ENCODE measurements at places on chromosomes 6 and 20.

DNA sequence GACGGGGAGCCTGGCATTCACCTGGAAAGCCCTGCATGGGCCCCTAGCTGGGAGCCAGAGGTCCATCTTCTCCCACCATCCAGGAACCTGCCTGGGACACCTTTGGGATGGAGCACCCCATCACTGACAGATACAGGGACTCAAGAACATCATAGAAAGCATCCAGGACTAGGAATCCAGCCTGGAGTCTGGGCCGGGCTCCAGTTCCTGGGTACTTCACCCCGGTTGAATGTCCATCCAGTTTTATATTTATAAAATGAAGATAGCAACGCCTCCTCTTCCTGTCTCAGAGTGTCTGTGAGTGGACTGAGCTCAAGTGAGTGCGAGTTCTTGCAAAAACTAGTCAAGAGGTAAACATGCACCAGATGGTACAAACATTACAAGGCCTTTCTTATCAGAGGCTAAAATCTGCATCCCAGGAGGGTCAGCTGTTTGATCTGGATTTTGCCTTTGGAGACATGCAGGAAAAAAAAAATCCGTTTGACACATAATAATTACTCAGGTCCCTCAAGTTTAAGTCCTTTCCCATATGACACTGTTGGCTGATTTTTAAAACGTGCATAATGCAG is 27.4 kb downstream of the ZC3H12D start:
- no peak for DNase-seq

DNA sequence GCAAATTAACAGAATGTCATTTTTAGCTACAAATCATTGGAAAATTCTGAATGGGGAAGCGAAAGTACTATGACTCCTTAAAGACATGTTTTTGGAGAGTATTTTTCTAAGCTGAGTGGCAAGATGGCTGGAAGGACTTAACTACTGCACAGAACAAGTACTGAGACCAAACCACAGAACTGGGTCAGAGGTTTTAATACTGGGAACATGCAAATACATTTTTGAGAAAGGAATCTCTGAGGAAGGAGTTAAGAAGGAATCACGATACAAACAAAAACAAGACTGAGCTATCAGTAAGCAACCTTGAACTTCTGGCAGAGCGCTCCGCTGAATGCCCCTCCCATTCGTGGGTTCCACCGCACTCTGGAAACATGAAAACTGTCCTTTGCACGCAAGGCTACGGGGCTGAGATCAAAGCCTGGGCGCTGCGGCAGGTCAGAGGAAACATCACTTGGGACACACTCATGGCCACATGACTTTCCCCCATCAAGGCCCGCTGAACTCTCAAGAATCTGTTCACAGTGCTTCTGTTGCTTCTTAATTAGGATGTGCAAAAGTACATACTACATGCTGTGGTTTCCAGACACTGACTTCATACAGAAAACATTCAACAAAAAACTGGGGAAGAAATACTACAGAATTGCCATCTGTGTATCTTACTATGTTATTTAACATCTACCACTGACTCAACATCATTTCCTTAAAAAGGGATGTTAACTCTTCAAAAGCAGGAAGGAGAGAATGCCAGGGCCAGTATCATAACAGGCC is 27.8 kb downstream of the SLC23A2 start:
- peak; percentile 14 for DNase-seq

- no peak for DNase-seq
Measured at GRCh38 chr20:3246682-3247081, 7.7 kb upstream of the SLC4A11 start.

- no peak for DNase-seq
Measured at GRCh38 chr6:88983532-88983931, 20.1 kb upstream of the RNGTT start.

- no peak for DNase-seq
Measured at GRCh38 chr20:10563935-10564492, 109.8 kb downstream of the JAG1 start.

GRCh38 chr6:100088009-100088408 is 94.0 kb upstream of the MCHR2 start:
- no peak for DNase-seq

DNA sequence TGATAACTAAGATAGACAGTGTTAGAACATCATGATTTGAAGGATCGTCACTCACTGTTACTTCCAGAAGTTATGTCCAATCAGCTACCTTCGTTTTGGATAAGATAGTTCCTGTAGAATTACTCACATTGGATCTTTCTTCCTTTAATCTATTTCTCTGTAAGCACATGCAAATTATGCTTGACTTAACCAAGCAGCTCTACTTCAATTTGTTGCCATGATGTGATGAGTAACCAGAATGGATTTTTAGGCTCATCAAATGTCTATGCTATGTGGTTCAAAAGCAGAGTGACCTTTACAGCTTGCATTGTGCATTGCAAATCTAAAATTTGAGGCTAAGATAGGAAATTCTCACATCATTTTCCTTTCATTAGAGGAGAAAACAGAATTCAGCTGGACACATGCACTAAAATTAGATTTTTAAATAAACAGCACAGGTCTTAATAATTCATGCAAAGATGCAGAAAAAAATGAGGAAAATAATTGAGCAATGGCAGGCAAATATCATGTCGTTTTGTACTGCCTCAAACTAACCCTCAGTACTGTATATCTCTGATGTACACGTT is 76.7 kb upstream of the ZFP64 start:
- no peak for DNase-seq

DNA sequence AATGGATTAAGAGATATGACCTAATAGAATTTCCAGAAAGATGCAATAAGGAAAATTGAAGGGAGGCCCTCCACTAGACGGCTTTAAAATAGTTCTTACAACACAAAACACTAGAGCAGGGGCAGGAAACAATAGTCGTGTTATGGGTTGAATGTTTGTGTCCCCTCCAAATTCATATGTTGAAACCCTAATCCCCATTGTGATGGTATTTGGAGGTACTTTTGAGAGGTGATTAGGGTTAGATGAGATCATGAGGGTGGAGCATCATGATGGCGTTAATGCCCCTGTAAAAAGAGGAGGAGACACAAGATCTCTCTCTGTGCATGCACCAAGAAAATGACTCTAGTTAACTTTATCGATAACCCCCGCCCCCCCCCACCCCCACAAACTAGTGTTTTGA is 104.0 kb upstream of the HMGN3 start:
- no peak for DNase-seq

DNA sequence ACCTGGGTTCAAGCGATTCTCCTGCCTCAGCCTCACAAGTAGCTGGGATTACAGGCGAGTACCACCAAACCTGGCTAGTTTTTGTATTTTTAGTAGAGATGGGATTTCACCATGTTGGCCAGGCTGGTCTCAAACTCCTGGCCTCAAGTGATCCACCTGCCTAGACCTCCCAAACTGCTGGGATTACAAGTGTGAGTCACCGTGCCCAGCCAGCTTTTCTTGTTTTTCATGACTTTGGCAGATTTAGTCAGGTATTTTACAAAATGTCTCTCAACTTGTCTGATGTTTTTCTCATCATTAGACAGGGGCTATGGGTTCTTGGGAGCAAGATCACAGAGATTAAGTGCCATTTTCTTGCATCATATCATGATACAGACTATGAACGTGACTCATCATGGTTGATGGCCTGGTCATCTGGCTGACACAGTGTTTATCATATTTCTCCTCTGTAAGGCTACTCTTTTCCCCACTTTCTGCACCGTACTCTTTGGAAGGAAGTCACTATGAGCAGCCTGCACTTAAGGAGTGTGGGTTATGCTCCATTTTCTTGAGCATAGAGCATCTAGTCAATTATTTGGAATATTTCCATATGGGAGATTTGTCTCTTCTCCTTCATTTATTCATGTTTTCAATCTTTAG is 67.8 kb downstream of the RNF182 start:
- no peak for DNase-seq

DNA sequence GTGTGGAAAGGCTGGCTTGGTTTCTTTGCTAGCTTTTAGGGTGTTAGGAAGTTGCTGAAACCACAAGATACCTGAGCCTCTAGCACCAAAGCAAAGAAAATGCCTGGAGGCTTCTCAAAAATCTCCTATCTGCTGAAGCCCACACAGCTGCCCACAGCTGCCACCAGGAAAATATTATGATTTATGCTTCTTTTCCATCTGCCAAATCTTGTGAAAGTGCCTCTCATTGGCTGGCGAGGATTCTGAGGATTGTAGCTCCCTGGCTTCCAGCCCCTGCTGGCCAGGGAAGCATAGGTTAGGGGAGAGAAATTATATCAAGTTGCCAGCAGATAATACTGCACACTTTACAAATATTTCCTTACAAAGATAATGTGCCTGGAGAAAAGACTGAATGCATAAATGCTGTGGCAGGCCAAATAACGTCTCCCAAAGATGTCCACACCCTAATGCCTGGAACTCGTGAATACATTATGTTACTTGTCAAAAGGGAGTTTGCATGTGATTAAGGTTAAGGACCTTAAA is 98.4 kb downstream of the MRPL14 start:
- DNase-seq, result no peak

DNA sequence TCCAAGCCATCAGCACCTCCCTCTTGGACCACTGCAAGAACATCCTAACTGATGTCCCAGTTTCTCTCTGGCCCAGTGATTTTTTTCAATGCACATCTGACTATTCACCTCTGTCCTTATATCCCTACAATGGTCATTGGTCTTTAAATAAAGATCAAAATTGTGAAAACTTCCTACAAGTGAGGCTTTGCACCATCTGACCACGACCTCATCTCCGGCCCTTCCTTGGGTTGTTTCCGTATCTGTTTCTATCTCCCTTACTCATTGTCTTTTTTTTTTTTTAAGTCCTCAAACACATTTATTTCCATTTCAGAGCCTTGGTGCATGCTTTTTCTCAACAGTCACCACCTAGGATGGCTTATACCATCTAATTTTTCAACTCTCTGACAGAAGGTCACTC is 88.1 kb downstream of the IPCEF1 start:
- no peak for DNase-seq

- no peak for DNase-seq
Measured at GRCh38 chr6:41748542-41748941, 1.3 kb upstream of the PGC start.

- DNase-seq, result no peak
Measured at GRCh38 chr6:156977527-156978291, 200.5 kb downstream of the ARID1B start.

DNA sequence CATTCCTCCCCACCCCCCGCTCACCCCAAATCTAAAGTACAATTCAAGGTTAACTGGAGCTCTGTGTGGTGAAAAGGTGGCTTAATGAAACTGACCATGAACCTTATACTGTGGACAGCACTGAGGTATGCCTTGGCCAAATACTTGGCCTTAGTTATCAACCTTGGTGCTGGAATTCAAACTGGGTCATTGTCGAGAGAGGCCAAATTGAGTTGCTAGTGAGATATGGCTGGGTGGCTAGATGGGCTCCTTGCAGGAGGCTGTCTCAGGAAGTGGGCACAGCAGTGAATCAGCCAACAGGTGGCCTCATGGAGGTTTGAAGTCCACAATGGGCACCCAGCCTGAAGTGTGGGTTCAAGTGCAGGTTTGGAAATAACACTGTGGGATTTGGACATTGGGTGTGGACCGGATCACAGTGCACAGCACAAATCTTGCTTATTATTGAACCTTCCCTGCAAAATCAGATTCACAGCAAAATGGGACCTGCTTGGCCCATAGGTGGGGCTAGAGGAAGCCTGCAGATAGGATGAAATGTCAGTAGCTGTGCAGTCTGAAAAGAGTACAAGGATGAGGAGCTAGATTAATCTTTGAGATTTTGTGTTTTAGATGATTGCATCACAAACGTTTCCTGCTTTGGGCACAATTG is 5.6 kb upstream of the BTBD3 start:
- no peak for DNase-seq

GRCh38 chr6:145699462-145699861 is 35.9 kb downstream of the EPM2A start:
- DNase-seq, result no peak

DNA sequence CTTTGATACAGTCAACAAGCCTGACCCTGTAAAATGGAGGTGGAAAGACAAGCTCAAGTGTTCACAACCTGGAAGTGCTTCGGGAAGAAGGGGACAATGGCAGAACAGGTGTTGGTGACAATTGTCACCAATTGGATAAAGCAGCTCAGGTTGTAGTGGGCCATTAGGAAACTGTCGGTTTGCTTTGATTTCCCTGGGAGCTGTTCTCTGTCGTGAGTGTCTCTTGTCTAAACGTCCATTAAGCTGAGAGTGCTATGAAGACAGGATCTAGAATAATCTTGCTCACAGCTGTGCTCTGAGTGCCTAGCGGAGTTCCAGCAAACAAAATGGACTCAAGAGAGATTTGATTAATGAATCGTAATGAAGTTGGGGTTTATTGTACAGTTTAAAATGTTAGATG is 15.0 kb downstream of the CCR6 start:
- no peak for DNase-seq

GRCh38 chr6:45714741-45715507 is 300.7 kb downstream of the CLIC5 start:
- DNase-seq, result peak; percentile 23

- no peak for DNase-seq
Measured at GRCh38 chr6:72976484-72976883, 248.8 kb downstream of the KHDC1L start.

DNA sequence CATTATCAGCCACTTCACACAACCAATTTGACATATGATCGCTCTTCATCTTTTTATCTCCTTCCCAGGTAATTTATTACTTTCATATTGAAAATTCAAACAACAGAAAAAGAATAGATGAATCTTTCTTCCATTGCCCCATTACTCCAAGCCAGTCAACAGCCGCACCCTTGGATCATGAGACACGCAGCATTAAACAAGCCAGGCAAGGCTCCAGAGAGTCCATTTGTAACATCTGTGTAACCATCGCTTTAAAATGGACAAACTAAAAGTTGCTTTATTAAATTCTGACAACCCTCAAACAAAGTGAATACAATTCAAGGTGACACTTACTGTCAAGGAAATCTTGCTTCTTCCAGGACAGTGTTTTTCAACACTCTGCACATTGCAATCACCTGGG is 200.3 kb downstream of the EPM2A start:
- no peak for DNase-seq

DNA sequence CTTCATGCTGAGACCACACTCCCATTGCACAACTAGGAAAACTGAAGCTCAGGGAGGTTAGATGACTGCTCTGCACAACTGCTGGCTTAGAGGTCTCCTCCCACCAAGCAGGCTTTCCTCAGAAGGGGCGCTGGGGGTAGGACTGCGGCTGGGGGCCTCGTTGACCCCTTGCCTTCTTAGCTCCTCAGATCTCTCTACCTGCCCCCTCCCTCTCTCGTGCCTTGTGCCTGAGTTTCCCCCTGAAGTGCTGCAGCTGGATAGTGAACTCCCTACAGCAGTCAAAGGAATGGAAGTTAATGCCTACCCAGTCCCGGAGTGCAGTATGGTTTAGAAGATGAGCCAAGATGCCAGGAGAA is 149.8 kb downstream of the GRM4 start:
- DNase-seq, result no peak

- DNase-seq, result no peak
Measured at GRCh38 chr6:110421749-110422443, 6.5 kb upstream of the DDO start.

- no peak for DNase-seq
Measured at GRCh38 chr6:168155821-168156741, 77.1 kb upstream of the FRMD1 start.

DNA sequence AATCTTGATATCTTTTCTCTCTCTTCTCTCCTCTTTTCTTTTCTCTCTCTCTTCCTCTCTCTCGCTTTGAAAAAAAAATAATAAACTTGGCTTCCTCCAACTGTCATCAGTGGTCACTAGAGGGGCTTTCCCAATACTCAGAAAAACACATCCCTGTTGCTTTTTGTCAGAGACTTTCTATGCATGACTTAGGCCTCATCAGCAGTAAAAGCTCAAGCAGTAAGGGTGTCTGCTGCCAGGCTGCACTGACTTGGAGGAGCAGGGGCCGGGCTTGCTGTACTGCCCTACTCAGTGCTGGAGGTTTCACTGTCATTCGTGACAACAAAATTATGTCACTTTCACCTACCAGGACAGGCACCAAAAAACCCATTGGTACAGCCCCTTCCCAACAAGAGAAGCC is 272.0 kb downstream of the ADGB start:
- DNase-seq, result no peak

All from activated gamma-delta T cell treated with anti-CD3 and anti-CD28 coated beads, Interleukin-2, amount 50 U/mL, for 16 hours (primary cell).